H54 (cell line): ENCODE measurements at places on chromosomes 4 and X.

DNA sequence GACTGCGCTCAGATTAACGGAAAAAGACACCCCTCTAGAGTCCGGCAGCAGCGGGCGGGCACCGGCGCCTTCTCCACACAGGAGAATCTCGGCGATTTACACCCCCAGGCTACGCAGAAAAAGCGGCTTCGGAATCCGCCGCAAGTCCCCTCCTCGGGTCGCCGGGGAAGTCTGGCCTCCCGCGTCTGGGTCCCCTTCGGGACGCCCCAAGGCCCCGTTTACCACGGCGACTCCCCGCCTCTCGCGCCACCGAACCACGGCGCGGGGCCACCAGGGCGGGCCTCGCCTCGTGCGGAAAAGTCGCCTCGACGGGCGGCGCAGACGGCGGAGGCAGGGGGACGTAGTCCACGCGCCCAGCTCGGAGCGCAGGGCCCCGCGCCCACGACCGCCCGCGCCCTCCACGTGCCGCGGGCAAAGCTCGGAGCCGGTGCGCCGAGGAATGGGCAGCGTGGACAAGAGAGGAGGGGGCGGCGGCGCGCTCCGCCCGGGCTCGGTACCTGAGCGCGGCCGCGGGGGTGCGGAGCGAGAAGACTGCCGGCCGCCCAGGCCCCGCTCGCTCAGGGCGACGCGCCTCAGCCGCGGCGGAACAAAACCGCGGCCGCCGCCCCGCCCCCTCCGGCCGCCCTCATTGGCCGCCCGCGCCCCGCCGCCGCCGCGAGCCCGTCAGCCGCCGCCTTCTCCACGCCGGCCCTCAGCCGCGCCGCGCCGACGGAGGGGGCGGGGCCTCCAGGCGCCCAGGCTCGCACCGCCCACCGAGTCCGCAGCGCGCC, at the start of gene FAM53A:
FAM53A (minus strand) TSS at position 578 of the 770 bp plus-strand sequence. CDS start 15,572 bp downstream, outside the sequence.
- peak; percentile 70 for DNase-seq

DNA sequence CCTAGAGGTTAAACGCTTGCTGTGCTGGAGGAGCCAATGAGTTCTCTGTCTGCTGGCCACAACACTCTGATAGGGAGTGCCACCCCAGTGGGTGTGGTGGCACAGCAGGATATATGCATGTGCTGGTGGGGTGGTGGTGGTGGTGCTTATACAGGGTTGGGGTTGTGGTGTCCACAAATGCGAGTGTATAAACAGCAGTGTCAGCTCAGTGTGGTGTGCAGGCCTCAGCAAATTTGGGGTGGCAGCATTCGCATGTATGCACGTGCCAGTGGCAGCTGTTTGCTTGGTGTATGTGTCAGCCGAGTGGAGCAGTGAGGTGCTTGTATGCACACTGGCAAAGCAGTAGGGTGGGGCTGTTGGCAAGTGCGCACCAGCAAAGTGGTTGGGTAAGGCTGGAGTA, 157.4 kb downstream of the FAM47A start:
- no peak for DNase-seq

- no peak for DNase-seq
Measured at GRCh38 chrX:39983715-39984114, 114.0 kb downstream of the BCOR start.

- DNase-seq, result no peak
Measured at GRCh38 chrX:6778544-6779503, 243.9 kb upstream of the VCX3A start.

DNA sequence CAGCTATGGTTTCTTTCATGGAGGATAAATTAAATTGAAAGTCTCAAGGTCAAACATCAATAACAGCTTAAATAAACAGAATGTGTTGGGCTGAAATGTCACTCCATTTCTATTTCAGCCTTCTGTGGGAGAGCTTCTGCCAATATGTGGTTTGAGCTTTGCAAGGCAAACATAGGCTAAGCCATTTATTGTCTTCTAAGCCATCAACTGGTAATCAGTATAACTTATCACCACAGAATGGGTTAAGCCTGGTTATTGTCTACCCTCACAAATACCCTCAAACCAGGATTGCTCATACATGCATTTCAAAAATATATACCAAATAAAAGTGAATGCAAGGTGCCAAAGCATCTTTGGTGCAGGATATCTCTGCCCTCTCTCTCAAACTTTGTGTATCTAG, 52.7 kb downstream of the GABRB1 start:
- no peak for DNase-seq

DNA sequence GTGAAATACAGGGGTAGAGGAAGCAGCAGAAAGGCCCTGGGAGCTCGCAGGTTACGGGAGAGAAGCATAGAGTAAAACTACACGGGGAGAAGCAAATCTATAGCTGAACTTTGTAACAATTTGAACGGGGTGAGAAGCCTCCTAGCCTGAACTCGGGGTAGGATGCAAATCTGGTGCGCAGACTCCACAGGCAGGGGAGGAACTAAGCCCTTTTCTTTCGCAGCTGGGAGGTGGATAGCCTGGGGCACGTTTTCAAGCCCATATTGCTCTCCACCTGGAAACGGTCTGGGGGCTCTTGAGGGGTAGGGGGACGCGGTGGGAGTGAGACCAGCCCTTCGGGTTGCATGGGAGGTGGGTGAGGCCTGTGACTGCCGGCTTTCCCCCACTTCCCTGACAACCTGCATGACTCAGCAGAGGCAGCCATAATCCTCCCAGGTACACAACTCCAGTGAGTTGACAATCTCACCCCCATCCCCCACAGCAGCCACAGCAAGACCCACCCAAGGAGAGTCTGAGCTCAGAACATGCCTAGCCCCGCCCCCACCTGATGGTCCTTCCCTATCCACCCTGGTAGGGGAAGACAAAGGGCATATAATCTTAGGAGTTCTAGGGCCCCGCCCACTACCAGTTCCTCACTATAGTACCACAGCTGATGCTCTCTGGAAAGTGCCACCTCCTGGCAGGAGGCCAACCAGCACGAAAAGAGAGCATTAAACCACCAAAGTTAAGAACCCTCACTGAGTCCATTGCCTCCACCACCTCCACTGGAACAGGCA, 29.9 kb downstream of the SOWAHB start:
- no peak for DNase-seq

DNA sequence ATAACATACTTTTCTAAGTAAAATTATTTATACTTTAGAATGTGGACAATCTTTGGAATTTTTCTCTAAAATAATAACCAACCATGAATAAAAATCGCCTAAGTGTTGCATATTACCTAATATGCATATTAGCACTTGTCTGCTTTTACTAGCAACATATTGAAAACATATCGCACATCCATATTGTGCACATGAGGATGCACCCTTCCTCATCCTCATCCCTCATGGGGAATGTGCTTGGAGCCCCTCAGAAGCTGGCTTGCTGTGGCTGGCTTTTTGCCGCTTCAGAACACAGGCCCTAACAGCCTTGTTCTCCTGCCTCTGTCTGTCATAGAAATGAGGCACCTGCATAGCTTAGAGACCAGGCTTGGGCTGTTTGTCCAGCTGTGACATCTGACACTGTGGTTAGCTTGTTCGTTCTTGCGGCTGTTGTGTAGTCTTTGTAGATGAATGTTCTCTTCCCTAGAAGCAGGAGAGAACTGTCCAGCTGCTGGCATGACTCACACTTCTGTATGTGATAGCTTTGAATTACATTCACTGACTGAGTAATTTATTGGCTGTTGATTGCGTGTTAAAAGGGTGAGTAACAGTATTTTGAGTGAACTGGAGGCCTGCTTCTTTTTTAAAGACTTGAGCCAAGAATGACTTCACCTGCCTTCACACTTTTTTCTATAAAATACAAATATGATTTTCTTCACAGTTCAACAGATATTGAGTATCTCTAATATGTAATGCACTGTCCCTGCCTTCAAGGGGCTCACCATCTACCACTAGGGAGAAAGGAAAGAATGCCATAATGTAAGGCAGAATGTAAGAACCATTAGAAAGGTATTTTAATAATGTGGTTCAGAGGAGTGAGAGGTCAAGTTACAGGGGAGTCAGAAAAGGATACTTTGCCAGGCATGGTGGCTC, 81.9 kb downstream of the HMGB2 start:
- DNase-seq, result peak; percentile 28

- DNase-seq, result no peak
Measured at GRCh38 chrX:101362757-101363156, 14.2 kb upstream of the TIMM8A start.

- DNase-seq, result no peak
Measured at GRCh38 chr4:188879598-188879997, 740.4 kb downstream of the TRIML1 start.

DNA sequence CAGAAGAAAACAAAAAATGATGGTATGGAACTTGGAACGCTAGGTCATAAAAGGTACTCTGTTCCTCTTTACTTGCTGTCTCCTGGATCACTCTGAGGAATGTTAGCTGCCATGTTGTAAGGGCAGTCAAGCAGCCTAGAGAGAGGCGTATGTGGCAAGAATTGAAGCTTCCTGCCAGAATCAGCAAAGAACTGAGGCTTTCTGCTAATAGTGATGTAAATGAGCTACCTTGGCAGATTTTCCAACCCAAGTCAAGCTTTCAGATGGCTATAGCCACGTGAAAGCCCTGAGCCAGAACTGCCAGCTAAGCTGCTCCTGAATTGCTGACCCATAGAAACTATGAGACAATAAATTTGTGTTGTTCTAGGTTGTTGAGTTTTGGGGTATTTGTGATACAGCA, 38.7 kb downstream of the AASDH start:
- DNase-seq, result no peak

DNA sequence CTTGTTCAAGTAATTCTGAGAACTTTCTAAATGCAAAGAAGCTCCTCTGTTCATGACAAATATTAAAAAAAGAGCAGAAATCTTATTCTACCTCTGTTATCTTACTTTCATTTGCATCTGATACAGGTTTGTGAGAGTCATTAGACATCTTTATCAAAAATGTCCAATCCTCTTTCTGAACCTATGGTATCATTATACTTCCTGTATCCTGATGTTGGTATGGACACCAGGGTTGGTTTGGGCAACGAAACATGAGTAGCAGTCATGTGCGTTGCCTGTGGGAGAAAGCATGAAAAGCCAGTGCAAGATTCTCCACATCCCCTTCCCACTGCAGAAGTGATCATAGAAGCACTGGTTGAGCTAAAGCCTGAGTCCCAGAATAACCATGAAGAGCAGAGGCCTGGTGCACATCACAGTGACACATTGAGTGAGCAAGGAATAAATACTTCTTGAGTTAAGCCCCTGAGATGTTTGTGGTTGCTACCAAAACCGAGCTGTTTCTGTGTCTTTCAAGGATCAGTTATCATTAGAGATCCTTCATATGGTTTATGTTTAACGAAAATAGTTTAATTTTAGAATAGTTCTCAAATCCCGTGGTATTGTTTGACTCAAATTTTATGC, 197.2 kb downstream of the BANK1 start:
- no peak for DNase-seq

DNA sequence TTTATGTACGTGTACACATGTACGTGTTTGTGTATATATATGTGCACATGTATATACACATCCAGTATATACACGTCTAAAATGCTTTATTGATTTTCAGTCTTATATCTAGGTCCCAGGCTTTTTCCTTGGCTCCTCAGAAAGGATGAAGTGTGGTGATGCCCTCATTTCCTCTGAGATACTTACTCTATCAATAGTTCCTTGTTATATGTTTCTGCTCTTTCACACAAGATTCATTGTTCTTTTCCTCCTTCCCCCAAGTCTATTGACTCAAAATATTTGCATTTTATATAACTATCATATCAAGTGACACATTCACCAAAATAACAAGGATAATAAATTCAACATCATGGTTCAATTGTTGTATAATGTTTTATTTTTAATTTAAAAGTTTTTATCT, 359.2 kb downstream of the EPHA5 start:
- no peak for DNase-seq

DNA sequence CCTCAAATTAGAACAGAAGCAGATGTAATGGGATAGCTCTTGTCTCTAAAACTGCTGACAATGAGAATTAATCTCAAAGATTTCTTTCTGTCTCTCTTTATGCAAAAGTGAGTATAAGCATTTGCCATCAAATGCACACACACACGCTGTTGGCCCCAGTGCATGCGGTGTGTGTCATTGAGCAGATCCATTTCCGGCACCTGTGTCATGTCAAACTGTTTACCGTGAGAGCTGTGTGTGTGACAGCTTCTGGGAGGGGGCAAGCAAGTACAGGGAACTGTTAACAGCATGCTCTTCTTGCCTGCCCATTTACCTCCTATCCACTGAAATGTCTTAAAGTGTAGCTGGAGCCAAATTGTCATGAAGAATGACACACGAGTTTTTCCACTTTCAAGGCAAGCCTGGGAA, 297.9 kb upstream of the FAT4 start:
- no peak for DNase-seq

DNA sequence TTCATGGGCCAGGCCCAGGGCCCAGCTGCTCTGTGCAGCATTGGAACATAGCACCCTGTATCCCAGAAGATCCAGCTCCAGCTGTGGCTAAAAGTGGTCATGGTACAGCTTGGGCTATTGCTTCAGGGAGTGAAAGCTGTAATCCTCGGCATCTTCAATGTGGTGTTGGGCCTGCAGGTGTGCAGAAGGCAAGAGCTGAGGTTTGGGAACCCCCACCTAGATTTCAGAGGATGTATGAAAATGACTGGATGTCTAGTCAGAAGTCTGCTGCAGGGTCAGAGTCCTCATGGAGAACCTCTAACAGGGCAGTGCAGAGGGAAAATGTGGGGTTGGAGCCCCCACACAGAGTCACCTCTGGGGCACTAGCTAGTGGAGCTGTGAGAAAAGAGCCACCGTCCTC, 341.7 kb downstream of the PPP3CA start:
- DNase-seq, result no peak

GRCh38 chr4:121277194-121278105, 103.4 kb downstream of the QRFPR start:
- DNase-seq, result peak; percentile 5

DNA sequence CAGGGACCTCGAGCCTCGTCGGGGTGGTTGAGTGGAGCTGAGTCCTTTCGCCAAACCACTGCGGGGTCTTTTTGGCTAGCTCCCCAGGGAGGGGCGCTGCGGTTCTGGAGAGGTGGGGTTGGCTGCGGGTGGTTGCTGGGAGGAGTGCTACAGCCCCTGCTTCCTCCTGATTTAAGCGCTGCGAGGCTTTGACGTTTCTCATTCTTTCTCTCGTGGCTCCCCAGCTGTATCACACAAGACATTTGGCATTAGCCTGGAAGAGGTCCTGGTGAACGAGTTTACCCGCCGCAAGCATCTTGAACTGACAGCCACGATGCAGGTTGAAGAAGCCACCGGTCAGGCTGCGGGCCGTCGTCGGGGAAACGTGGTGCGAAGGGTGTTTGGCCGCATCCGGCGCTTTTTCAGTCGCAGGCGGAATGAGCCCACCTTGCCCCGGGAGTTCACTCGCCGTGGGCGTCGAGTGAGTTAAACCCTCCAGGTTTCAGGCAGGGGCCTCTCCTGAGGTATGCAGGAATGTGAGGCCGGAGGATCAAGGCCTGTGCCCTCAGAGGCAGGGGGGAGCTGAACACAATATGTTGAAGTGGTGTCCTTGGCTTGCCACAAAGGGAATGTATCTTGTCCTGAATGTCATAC, 25.5 kb downstream of the ARHGAP36 start:
- DNase-seq, result no peak

GRCh38 chr4:126242679-126243390, 928.1 kb downstream of the FAT4 start:
- no peak for DNase-seq

DNA sequence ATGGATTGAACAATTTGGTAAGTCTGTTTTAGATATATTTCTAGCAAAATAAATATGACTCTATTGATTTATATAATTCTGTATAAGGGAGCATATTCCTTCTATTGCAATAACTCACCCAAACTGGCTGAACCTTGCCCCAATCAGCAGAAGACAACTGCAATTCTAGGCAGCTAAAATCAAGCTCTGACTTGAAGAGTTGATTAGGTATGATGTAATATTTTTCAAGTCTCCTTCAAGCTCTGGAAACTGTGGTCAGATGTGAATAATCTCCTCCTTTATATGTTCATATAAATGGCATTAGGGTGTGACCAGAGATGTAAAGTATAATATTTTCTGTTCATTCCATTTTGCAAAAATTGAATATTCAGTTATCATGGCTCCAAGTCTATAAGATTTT, 8.2 kb downstream of the RASSF6 start:
- DNase-seq, result no peak
